M059J (cell line): ENCODE measurements at places on chromosomes 1 and 21. TPM values are rescaled to one million over a fixed set of nuclear protein-coding genes. Genes with fewer than 3 reads are reported as not detected.

- DNase-seq, result peak; percentile 74
Observed at GRCh38 chr1:51990478-51990965, at the start of gene RAB3B. RAB3B (minus strand) TSS chr1:51990700; CDS start chr1:51977117, 13,583 bp downstream.

GRCh38 chr1:53379662-53380002 lies 51.8 kb upstream of the LRP8 start:
- DNase-seq, result no peak

The KCNJ9 gene
- total RNA-seq, result not detected in 2 replicates

The AGRN gene
- 117 and 282 TPM in 2 replicates for total RNA-seq

GRCh38 chr1:209775678-209776077 lies 8.7 kb downstream of the C1orf74 start:
- no peak for DNase-seq

The FYB2 gene
- not detected in 2 replicates for total RNA-seq
